ENCODE measurements at places on chromosomes 7 and 10.
A peak's percentile ranks its signal among the peaks of the same experiment; 100 is the strongest.

DNA sequence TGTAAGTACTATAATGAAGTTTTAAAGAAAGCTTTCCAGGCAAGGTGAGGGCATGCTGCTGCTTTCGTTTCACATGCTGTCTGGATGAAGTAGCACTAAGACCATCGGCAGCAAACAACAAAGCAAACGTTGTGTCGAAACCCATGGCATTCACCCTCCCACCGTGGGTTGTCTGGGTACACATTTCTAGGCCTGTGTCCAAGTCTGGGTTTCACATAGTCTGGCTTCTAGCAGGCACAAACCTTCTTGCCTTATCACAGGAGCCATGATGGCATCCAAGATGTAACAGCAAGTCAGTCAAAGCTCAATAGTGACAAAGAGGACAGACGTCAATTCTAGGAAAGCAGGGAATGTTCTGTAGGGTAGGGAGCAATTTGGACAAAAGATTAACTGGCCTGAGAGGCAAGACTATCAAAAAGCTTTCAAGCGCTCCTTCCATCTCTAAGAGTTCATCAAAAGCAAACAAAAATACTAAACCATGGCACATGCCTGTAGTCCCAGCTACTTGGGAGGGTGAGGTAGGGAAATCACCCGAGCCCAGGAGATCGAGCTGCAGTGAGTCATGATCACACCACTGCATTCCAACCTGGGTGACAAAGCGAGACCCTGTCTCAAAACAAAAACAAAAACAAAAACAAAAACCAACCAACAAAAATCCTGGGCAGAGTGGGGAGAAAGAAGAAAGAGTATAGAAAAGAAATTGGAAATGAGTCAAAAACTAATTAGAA, 42.7 kb downstream of the PAXIP1 start:
- DNase-seq = no peak

- no peak for DNase-seq
Measured at GRCh38 chr7:101913851-101914250, 96.4 kb downstream of the CUX1 start.

- DNase-seq = no peak
Measured at GRCh38 chr10:9762966-9763656, 1254.6 kb upstream of the CELF2 start.

DNA sequence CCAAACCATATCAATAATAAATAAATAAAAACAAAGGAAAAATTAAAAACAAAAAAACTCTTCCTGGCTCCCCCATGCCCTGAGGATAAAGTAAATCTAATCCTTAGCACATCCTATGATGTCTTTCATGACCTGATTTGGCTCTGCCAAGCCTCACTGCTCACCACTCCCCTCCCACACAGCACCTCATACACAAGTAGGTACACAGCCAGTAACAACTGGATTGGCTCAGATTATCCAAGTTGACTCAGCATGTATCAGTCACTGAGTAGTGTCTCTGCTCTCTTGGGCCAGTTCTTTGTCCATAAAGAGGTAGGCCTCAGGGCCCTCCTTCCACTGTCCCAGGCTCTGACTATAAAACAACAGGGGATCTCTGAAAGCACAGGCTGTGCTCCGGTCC, 99.6 kb downstream of the STRA8 start:
- no peak for DNase-seq

GRCh38 chr7:12235970-12236369, 24.9 kb downstream of the TMEM106B start:
- DNase-seq = no peak

DNA sequence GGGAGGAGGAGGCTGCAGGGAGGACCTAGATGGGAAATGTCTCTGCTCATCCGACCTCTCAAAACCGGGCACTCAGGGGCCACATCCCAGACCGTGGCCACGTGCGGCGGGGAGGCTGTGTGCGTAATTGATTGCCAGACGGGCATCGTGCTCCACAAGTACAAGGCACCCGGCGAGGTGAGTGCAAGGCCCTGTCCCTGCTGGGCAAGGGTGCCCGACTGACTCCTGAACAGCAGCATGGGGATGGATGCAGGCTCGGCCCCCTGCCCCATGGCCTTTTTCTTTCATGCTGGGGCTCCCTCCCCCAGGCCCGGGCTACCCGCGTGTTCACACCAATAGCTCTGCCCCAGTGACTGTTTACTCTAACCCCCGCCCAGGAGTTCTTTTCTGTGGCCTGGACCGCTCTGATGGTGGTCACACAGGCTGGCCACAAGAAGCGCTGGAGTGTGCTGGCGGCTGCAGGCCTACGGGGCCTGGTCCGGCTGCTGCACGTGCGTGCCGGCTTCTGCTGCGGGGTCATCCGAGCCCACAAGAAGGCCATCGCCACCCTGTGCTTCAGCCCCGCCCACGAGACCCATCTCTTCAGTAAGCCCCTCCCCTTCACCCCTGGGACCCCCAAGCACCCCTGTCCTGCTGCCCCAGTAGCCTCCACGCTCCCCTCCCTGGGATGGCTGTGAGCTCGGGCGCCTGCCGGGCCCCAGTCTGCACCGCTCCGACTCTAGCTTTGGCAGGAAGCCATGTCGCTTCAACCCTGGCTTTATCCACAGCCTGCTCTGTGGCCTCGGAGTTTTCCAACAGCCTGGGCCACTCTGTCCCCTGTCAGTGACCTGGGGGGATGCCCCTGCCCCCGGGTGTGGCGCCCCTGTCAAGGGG, 3.9 kb downstream of the LRWD1 start:
- DNase-seq = no peak

DNA sequence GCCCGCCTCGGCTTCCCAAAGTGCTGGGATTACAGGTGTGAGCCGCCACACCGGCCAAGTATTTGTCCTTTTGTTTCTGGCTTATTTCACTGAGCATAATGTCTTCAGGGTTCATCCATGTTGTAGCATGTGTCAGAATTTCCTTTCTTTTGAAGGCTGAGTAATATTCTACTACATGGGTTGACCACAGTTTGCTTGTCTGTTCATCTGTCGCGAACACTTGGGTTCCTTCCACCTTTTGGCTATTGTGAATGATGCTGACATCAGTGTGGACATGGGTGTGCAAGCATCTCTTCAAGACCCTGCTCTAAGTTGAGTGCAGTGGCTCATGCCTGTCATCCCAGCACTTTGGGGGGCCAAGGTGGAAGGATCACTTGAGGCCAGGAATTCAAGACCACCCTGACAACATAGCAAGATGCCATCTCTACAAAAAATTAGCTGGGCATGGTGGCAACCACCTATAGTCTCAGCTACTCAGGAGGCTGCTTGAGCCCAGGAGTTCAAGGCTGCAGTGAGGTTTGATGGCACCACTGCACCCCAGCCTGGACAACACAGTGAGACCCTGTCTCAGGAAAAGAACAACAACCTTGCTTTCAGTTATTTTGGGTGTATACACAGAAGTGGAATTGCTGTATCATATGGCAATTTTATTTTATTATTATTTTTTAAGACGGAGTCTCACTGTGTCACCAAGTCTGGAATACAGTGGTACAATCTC, 17.0 kb downstream of the CHST12 start:
- no peak for DNase-seq

GRCh38 chr7:25968205-25968993, 183.6 kb upstream of the NFE2L3 start:
- DNase-seq = no peak

GRCh38 chr7:155166673-155167370, 96.7 kb downstream of the HTR5A start:
- no peak for DNase-seq

- DNase-seq = peak; percentile 17
Measured at GRCh38 chr7:93442478-93443224, 131.9 kb downstream of the CALCR start.

GRCh38 chr10:58979711-58980110, 196.7 kb upstream of the PHYHIPL start:
- DNase-seq = no peak

DNA sequence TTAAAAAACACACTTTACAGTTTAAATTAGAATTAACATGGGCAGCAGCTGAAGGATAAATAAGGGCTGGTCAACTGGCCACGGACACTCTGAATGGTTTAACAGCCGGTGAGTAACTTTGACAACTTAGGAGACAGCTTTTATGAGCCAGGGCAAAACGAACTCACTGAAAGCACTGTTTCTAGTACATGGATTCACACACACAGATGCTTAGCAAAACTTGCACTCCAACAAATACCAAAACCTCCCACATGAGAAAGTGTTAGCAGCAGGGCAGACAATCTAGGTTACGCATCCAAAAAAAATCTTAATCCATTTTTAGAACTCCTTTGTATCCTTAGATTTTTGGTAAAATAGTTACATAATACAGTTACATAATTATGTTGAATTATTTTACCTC, 486.4 kb downstream of the PHTF2 start:
- no peak for DNase-seq

DNA sequence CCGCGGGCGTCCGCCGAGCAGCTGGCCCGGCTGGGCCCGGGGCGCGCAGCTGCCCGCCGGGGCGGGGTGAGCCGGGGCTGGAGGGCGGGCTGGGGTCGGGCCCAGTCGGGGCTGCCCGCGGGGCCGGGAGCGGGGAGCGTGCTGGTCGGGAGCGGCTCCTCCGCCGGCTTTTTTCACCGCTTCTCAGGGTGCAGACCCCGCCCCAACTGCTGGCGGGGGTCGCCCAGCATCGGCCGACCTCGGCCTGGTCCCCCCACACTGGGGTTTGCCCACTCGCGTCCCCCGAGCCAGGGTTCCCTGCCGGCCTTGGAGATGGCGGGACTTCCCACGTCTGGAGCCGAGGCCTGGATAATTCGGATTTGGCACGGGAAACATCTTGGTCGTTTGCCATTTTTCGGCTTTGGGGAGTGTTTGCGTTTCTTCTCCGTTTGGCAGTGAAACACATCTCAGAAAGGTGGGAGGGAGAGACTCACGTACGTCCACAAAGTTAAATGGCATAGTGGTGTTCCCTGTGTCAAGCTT, 432 bp downstream of the TMEM248 start:
- DNase-seq = no peak

DNA sequence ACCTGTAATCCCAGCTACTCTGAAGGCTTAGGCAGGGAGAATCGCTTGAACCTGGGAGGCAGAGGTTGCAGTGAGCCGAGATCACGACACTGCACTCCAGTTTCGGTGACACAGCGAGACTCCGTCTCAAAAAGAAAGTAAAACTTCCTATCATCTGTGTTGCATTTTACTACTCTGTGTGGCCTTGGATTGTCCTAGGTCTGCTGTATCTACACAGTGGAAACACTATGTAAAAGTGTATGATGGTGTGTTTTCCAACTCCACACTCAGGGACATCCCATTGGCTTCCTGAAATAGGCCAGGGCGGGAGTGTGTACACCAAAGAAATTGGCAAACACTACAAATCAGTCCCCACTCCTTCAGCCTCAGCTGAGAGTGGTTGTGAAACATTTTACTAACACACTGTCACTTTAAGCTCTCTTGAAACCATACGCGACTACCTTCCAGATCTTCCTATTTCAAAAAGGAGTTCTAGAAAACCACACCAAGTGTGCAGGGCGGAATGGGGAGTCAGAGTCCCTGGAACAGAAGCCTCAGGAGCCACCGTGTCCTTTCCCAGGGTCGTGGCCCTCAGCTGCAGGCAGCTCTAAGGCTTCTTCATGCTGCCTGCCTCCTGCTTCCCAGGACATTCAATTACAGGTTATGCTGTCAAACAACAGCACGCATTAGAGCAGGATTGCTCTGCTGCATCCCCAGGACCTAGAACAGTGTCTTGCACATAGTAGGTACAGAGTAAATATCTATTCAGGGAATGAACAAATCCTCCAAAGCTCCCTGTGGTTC, 275.4 kb downstream of the PARD3 start:
- DNase-seq = no peak

GRCh38 chr10:130282492-130283218, 146.5 kb downstream of the GLRX3 start:
- no peak for DNase-seq

- no peak for DNase-seq
Measured at GRCh38 chr7:134126146-134126545, 994 bp upstream of the LRGUK start.

DNA sequence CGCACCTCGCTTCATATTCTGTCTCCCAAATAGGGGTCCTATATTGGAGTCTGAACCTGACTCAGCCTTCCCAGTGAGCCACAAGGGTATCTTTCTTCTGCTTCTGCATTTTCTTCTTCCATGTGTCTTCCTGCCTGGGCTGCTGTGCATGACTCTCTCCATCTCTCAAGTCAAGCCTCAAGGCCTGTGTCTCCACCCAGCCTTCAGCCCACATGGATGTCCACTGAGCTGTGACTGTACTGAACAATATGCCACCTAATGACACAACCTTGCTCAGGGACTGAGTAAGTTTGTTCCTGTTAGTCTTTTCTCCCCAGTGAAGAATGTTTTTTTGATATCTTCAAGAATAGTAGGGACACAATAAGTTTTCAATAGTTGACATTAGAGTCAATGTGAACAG, 162.7 kb upstream of the TBX20 start:
- DNase-seq = no peak

- no peak for DNase-seq
Measured at GRCh38 chr10:97479939-97480338, 18.3 kb downstream of the MMS19 start.

DNA sequence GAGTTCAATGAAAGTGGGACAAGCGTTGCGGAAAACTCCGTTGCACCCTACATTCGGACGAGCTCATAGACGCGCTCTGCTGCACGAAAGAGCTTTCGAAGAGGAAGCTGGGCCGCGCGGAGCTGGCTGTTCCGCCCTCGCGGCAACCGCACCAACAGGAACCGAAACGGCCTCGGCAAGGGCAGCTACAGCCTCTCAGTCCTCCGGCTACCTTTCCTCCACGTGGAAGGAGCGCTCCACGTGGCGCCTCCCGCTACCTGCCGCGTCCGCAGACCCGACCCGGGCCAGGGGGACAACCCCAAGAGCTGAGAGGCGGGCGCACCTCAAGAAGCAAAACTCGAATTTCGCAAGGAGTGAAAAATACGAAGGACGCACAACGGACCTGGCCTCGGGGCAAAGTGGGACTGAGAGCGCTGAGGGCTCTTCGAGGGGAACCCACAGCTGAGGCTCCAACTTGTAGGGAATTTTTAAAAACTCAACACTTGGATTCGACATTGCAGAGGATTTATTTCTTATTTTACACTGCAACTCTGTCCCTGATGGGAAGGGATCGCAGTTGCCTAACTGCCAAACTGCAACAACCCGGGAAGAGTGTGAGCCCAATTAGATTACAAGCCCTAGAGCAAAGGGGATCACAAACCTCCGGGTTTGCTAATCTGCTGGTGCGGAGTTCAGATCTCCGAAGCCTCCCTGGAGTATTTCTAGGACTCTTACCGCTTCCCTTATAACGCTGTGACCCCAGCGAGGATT, 1.4 kb downstream of the HPSE2 start:
- no peak for DNase-seq

GRCh38 chr10:51564896-51565510, 134.4 kb downstream of the CSTF2T start:
- no peak for DNase-seq

GRCh38 chr10:58666024-58666423, 153.4 kb downstream of the BICC1 start:
- no peak for DNase-seq

DNA sequence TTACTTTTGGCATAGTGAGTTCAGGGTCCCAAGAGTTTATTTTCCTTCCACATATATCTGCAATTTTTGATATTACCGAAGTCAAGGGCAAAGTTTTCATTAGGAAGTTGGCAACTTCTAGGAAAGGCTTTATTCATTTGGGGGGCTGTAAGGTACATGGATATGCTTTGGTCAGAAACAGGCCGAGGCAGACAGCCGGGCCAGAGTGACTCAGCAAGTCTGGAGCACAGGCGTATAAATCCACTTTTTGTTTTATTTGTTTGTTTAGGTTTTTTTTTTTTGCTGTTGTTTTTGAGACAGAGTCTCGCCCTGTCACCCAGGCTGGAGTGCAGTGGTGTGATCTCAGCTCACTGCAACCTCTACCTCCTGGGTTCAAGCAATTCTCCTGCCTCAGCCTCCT, 3.7 kb downstream of the ZNF680 start:
- no peak for DNase-seq
